ENCODE measurements at places on chromosomes 1 and 21.

DNA sequence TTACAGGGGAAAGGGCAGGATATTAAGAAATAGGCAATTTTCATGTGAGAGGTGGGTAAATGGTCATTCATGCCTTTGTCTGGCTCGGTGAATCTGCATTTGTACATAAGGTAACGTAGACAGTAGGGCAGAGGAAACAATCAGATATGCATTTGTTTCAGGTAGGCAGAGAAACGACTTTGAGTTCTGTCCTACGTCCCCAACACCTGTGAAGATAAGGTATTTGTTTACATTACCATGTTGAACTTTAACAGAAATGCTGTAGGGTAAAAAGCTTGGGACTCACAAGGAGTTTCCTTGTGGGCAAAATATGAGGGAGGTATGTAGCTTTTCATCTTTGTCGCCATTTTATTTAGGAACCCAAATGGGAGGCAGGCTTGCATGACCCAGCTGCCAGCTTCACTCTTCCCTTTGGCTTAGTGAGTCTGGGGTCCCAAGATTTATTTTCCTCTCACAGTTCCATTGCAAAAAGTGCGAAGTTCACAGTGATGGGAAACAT lies 31.4 kb downstream of the B3GALT5 start:
- DNase-seq: no peak

DNA sequence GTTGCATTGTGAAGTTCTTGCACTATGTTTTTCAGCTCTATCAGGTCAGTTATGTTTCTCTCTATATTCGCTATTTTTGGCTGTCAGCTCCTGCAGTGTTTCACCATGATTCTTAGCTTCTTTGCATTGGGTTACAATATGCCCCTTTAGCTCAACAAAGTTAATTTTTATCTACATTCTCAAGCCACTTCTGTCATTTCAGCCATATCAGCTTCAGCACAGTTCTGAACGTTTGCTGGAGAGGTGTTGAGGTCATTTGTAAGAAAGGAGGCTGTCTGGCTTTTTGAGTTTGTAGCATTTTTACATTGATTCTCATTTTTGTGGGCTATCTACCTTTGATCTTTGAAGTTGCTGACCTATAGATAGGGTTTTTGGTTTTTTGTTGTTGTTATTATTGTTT lies 573.2 kb upstream of the RGS18 start:
- DNase-seq: no peak

GRCh38 chr1:167673265-167673664 lies 43.2 kb downstream of the RCSD1 start:
- no peak for DNase-seq

DNA sequence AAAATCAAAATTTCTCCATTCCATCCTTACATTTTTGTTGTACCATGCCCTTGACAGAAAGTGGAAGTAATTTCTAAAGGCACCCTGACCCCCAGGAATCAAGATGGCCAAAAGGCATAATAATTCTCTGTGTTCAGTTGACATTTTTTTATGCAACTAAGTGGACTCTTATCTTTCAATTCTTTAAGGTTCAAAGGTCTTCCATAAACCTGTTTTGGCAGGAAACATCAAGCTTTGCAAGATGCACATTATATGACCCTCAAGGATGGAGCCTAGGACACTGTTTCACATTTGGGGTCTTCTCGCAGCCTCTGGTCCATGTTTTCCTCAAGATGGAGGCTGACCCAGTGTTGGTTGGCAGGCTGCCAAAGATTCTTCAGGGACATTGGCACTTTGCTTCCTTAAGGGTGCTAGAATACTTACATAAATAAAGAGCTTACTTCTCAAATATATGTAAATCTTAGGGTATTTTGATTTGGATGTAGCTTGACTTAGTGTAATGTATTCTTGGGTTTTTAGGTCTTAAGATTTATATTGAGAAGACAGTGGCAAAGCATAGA lies 48.0 kb upstream of the COG2 start:
- no peak for DNase-seq

GRCh38 chr1:2135941-2136340 lies 58.6 kb downstream of the FAAP20 start:
- peak; percentile 11 for DNase-seq

Data from SK-MEL-5 (cell line).